ENCODE measurements at places on chromosomes 5 and 9.

GRCh38 chr9:88710449-88710848, 175.5 kb downstream of the NXNL2 start:
- DNase-seq: no peak

- peak; percentile 35 for DNase-seq
Observed at GRCh38 chr9:40926404-40927259, 201.8 kb downstream of the FOXD4L6 start.

GRCh38 chr9:116737152-116737546, 50.0 kb downstream of the TRIM32 start:
- peak; percentile 77 for DNase-seq

DNA sequence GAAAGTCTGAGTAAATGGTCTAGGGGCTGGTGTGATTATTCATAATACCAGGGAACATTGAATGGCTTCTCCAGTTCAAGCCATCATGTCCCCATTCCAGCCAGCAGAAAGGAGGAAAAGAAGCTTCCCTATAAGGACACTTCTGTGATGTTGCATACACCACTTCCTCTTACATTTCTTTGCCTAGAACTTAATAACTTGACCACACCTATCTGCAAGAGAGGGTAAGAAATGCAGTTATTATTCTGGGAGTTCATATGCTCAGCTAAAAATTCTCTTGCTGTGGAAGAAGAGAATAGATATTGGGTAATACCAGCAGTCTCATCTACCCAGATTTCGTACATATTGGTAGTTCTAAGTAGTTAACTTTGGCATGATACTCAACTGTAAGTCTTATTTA, 166.1 kb downstream of the SLC28A3 start:
- no peak for DNase-seq

DNA sequence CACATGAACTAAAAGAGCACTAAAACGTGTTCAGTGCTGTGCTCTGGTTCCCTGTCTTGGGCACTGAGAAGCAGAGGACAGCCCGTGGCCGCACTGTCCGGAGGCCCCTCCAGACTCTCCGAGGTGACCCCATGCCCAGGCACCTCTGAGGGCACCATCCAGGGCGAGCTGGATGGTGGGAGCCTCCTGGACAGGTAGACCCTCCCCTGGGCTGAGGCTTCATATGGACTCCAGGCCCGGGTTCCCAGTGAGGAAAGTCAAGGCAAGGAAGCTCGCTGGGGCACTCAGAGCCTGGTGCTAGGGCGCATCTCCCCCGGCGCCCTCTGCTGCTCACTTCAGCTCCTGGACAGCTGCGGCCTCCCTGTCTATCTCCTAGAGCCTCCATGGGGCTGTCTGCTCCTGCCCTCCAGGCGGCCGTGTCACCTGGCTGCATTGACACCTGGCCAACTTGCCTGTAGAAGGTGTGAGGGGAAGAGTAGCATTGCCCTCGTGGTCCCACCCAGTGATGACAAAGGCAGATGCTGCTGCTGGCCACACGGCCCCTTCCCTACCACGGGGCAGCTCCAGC, 178.2 kb upstream of the IRX1 start:
- DNase-seq: no peak

DNA sequence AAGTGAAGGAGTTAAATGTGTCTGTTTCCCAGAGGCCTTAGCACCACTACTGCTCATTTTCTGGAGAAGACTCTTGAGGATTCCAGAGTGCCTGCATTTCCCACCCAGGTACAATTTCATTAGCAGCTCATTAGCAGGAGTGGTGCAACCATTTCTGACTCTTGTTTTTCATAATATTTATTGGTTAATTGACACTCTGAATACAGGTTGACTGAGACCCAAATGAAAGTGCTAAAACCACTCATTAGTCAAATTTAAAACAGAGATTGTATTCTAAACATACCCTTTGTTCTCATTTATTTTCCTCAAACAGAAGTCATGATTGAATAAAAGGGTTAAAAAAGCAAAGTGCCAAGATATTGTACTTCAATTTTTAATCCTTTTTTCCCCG, 134.5 kb downstream of the SIL1 start:
- DNase-seq: no peak

- DNase-seq: no peak
Observed at GRCh38 chr5:51810592-51810991, 427.3 kb downstream of the ISL1 start.

DNA sequence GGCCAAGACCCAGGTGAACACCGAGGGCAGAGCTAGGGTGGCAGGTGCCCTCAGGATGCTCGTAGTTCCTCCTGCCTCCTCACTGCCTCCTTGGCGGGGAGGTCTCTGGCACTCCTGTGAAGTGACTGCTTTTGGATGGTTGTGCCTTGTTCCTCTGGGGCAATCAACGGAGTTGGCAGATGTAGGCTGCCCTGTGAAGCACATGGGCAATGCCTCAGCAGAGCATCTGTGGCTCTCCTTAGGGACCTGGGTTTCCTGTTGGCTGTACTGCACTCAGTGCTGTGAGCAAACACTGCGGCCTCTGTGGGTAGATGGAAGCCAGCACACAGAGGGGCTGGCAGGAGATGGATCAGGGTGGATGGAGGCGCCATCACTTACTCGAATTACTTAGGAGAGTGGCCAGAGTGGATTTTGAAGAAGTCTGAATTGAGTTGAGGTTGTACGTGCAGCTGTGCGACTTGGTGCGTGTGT, 71.4 kb upstream of the COL5A1 start:
- DNase-seq: no peak

DNA sequence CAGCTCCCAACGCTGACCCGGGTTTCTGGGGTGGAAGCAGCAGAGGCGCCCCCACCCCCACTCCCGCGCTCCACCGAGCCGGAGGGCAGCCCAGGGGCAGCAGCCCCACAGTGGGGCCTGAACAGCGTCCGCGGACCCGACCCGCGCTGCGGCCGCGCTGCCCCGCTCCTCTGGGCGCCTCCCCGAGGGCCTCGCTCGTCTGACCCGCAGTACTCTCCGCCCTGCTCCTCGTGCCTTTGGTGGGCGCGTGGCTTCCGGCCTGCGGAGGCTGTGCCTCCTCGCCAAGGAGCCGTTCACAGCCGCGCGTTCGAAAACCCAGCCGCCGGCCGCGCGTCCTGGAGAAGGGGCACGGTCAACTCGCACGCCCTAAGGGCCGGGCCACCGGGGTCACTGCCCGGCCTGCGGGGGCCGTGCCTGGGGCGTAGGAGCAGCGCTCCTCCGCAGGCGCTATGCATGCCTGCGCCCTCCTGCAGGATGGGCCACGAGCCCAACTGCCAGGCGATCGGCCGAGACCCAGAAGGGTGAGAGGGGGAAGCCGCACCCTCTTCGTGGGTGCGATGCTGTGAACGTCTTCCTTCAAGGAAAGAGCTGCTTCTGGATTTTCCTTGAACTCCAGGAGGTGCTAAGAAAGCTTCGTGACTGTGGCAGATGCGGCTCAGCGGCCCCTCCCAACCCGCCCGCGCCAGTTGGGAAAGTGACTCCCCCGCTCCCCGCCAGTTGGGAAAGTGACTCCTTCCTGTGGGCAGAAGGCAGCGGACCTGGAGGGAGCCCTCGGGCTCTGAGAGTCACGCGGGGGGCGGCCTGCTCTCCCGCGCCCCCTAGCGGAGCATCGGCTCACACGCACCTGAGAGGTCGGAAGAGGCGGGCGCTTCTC, 82.7 kb downstream of the HSD17B3 start:
- peak; percentile 34 for DNase-seq

DNA sequence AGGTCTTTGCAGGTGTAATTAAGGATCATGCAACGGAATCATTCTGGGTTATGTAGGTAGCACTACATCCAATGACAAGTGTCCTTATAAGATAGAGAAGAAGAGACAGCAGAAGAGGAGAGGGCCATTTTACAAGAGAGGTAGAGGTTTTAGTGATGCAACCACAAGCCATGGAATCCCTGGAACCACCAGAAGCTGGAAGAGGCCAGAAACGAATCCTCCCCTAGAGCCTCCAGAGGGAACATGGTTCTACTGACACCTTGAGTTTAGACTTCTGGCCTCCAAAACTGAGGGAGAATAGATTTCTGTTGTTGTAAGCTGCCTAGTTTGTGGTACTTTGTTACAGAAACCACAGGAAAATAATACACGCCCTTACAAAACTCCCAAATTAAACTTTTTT, 3.5 kb downstream of the FYB1 start:
- DNase-seq: no peak

DNA sequence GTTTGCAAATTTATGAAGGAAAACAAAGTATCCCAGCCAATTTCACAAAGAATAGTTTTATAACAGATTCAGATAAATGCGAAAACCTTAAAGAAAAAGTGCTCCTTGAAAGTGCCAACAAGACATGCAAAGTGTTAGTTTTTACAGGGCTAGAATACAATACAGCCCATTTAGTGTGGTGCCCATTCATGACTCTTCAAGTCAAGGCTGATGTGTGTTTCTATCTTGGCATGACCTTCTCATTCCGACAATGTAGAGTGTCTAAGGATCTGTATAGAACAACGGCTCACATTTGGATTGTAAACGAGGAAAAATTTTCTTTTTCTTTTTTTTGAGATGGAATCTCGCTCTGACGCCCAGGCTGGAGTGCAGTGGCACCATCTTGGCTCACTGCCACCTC, 205.2 kb upstream of the SEMA6A start:
- no peak for DNase-seq

DNA sequence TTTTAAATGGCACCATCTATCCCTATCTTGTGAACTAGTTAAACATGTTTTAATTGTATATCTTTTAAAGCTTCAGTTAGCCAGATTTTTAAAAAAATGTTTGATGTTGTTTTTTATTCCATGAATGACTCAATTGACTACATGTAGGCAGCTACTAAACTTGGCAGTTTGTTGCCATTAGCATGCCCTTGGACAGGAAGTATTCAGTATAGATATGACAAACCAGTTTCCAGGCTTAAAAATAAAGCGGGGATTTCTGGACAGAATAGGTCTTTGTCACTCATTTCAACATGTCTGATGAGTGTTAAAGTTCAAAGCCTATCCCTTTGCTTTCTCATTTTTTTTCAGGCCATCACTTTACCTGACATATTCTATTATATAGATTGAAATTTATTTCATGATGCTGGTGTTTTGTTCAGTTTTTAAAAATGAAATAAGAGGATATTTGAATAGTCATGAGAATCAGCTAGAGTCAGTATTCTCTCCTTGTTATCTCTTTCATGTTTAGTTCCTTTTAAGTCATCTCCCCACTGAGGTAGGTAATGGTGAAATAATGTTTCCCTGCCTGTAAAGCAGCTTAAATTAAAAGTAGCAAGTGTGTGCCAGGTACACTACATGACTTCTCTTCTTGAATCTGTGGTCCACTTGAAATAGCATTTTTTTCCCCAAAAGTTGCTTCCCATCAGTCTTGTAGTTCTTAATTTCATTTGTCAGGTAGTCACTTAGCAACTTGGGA, 11.9 kb downstream of the TNFAIP8 start:
- DNase-seq: no peak

DNA sequence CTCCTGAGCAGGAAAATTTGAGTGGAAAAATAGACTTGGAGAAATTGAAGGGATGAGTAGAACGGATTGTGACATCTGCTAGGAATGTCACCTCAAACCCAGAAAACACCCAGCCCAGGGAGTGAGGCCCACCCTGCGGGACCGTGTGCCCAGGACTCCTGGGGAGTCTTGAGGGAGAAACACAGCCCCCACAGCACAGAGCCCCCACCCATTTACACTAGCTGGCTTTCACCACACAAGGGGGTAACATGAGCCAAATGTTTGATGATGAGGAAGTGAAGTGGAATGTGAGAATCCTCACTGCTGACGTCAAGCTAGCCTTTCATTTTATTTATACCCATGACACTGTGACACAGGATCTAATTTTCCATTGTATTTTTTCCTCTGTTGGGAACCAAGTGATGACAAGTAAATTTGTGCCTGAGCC, 42.8 kb upstream of the PDE8B start:
- no peak for DNase-seq

DNA sequence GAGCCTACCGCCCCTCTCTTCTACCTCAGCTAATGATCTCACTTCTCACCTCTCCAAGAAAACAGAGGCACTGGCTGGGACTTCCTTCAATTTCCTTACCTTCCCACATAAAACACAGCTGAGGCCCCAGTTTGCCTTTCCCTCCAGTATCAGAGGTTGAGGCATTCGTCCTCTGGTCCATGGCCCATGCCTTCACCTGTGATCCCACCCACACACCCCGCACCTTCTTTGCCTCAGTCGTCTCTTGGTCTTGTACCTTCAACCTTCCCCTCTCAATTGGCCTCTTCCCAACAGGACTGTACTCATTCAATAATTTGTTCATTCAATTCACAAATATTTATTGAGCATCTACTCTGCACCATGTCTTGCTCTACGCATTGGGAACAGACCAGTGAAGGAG, 11.0 kb upstream of the NSD1 start:
- no peak for DNase-seq

DNA sequence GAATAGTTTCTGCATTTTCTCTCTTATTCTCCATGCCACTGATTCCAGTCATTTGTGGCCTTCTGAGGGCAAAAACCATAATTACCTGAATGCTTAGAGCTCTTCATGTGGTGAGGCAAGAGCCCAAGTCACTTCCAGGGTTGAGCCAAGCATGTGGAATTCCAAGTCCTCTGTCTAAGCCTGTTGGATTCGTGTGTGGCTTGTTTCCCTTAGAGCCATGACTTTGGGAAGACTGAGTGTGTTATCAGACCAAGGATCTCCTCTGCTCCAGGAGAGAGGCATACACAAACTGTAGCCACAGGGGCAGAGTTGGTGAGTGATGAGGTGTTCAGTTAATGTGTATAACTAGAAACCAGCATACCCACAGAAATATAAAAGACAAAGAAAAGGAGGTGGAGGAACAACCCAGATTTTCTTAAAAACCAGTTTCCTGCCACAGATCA, 27.1 kb downstream of the SLC22A5 start:
- no peak for DNase-seq

DNA sequence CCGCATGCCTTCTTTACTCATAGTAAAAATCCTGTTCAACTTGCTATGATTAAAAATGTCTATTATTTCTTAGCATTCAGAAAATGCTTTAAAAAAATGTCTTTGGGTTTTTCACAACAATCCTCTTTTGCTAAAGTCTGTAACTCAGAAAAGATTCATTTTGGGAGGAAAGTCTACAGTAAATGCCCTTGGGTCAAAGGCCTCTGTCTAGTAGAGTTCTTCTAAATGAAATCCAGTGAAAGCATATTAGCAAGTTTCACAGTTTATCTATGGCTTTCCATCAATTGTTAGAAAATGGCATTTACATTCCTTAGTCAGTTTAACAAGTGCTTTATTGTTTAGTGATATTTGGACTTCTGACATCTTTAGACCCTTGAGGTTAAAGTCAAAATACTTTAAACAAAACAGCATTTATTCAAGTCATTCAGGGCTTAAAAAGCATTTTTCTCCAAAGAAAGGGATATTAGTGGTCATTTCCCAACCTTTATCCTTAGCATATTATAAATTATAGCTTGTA, 137.1 kb upstream of the TARS1 start:
- DNase-seq: no peak

GRCh38 chr9:113963017-113963620, 87.0 kb downstream of the ZNF618 start:
- peak; percentile 57 for DNase-seq
